ENCODE measurements at places on chromosomes 5 and 9. TPM values are rescaled to one million over a fixed set of nuclear protein-coding genes. Genes with fewer than 3 reads are reported as not detected.

SVEP1 gene
- 38.1 TPM for total RNA-seq

LHX3 gene
- total RNA-seq, result not detected

CTSV gene
- total RNA-seq, result 4.0 TPM

DNA sequence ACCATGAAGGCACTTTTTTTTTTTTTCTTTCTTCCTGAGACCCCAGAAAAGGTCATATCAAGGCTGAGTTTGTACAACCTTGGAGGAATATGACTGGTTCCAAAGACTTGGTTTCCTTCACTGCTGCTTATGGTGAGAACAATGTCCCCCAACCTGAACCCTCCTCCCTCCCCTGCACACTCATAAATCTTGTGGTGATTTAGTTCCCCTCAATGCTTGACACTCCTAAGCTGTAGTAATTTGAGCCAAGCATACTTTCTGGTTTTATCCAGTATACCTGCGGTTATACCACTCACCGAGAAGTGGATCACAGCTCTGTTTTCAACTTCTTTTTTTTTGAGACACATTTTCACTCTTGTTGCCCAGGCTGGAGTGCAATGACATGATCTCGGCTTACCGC is 149.9 kb upstream of the KLF4 start:
- no peak for DNase-seq

GRCh38 chr9:132409828-132410528 is at the start of gene CFAP77:
Gene CFAP77 (plus strand): TSS chr9:132410211. CDS start chr9:132410272, 61 bp downstream.
- peak; percentile 46 for DNase-seq

DNA sequence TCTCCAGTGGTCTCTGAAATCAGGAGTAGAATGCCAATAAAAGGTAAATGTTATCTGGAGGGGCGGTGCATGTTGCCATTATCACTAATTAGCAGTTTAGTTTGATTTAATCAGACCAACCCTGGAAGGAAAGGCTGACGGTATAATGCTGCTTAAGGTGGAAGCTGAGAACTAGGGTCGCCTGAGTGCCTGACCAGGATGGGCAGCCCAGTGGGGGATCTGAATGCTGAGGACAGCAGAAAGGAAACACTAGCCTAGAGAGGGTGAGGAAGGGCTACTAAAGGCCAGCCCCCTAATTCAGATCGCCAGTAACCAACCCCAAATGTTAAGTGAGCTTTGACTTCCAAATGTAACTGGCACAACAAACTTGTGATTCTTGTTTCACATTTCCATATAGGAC is 172.2 kb downstream of the APBA1 start:
- DNase-seq, result no peak

GRCh38 chr9:33272061-33272460 is 7.2 kb downstream of the CHMP5 start:
- no peak for DNase-seq

DNA sequence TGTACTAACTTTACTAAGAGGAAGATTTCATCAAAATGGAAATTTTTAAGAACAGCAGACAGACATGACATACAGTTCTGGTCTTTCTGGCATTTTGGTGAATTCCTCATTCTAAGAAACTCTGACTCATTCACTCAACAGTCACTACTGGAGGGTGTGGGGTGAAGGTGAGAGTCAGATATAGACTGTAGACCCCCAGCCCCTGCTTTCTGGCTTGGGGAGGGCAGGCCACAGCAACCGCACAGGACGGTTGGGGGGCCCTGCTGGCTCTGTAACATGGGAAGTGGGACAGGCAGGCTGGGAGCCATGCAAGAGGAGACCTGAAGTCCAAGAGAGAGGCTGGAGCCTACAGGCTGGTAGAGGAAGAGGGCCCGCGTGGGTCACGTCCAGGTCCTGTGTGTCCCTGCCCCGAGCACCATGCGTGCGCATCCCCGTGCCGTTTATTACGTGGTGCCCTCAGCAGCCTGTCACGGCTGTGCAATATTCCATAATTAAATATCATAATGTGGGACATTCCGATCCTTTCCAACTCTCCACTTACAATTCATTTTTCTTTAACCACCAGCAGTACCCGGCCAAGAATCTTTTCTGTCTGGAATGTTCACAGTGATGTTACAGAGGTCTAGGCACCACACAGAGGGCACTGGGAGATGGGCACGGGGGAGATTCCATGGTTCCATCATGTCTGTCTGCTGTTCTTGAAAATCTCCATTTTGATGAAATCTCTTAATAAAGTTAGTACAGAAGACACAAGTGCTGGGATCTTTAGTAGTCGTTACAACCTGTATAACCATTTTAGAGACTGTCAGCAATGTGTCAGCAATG is 75.5 kb downstream of the SEMA4D start:
- DNase-seq, result peak; percentile 9
